ENCODE measurements at places on chromosomes 12 and 14. TPM values are rescaled to one million over a fixed set of nuclear protein-coding genes. Genes with fewer than 3 reads are reported as not detected.
A peak's percentile ranks its signal among the peaks of the same experiment; 100 is the strongest.

DNA sequence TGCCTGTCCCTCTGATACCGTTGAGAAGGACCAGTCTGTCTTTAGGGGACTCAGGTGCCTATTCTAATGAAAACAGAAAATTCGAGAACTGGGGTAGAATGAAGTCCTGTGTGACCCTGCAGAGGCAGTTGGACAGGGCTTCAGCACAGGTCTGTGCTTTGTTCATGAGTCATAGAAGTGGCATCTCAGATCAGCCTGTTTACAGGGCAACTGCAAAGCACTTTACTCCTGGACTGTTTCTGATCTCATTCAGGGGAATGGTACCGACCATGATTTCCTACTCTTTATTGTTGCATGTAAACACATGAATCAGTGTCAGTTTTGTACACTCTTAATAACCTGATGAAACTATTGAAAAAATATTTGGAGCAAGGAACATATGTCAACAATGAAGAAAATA lies 1517.0 kb downstream of the AACS start:
- DNase-seq = no peak

Gene MORN3
- 3.9 TPM for total RNA-seq

- no peak for DNase-seq
Measured at GRCh38 chr14:103227094-103227768, 104.0 kb downstream of the TNFAIP2 start.

Gene LRRC10
- total RNA-seq = not detected

- DNase-seq = no peak
Measured at GRCh38 chr12:121301876-121302275, 5.4 kb upstream of the CAMKK2 start.

Gene FGF23
- total RNA-seq = not detected

Gene CATSPERB
- total RNA-seq = 5.0 TPM

GRCh38 chr14:92719421-92719820 lies 29.0 kb downstream of the LGMN start:
- no peak for DNase-seq

GRCh38 chr12:87082756-87083155 lies 826.6 kb upstream of the MGAT4C start:
- no peak for DNase-seq

Gene WNT1
- total RNA-seq = 0.70 TPM

GRCh38 chr12:59055204-59055860 lies 135.0 kb upstream of the LRIG3 start:
- no peak for DNase-seq

- DNase-seq = no peak
Measured at GRCh38 chr14:84250893-84251292, 1279.1 kb upstream of the FLRT2 start.

- DNase-seq = no peak
Measured at GRCh38 chr14:98169170-98169587, 1102.8 kb downstream of the BCL11B start.

Gene ESYT1
- total RNA-seq = 298 TPM

DNA sequence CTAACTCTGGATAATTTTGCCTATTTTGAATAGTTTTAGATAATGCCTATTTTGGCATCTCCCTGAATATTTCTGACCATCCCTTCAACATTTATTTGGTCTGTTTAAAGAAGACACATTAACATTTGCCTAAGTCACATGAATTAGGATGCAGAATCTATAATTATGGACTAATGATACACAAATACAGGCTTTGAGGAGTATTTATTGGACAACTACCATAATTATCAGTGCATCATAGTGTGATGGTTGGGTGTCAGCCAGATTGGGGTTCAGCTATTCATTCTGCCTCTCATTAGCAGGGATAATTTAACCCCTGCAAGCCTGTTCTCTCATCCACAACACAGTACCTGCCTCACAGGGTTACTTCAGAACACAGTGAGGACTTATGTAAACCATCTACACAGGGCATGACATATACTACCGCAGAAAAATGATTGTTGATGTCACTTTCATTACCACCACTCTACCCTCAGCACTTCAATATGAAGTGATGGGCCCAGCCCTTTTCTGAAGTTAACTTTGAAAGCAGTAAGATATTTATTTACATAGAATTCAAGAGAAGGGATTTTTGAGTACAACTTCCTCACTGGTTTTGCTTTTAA lies 14.4 kb downstream of the PRKCH start:
- DNase-seq = peak; percentile 53

All from T-cell (primary cell).